Cardiac septum (tissue), 1 donor: ENCODE measurements at places on chromosomes 4 and X. TPM values are rescaled to one million over a fixed set of nuclear protein-coding genes. Genes with fewer than 3 reads are reported as not detected.

DNA sequence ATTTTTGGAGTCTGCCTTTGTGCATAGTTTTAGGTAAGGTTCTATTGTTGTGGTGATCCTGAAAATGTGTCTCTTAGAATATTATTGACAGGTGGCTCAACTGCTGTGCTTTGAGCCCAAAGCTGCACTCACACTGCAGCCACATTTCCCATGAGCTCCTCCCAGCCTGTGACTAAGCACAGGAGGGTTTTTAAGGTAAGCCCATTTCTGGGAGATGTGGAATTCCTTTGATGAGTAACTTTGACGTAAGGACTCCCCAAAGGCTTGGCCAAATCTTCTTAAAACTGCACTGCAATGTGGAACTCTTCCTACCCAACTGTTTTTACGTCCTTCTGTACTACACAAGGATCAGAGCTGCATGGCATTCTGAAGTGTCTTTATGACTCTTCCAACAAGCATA, 20.0 kb upstream of the TMPRSS11A start:
- no peak for DNase-seq

GRCh38 chr4:76252271-76252653, 741 bp downstream of the FAM47E start:
- no peak for DNase-seq

GRCh38 chrX:32896088-32896487, 315.3 kb downstream of the DMD start:
- DNase-seq, result no peak

- no peak for DNase-seq
Observed at GRCh38 chrX:67725471-67725870, 181.7 kb downstream of the AR start.

DNA sequence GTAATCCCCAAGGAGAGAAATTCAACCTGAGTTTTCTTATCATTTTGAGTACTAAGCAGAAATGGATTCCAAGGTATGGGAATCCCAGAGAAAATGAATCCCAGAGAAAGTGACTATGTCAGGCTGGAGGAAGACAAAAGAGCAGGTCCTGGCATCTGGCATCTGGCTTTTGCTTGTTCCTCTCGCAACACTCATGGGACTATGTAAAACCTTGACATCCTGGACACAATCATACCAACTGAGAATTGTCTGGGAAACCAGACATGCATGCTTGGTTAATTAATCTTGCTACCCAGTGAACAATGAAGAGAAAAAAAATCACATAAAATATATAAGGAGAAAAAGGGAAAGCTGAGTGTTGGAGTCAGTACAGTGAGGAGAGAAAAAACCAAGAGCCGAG, 12.9 kb downstream of the DCAF8L1 start:
- DNase-seq, result no peak

- no peak for DNase-seq
Observed at GRCh38 chr4:140793291-140793690, 37.1 kb upstream of the TBC1D9 start.

The DMRTC1 gene
- not detected for total RNA-seq

The TCEAL2 gene
- 1.3 TPM for total RNA-seq
